ENCODE measurements at places on chromosomes 1 and 21.
A peak's percentile ranks its signal among the peaks of the same experiment; 100 is the strongest.

DNA sequence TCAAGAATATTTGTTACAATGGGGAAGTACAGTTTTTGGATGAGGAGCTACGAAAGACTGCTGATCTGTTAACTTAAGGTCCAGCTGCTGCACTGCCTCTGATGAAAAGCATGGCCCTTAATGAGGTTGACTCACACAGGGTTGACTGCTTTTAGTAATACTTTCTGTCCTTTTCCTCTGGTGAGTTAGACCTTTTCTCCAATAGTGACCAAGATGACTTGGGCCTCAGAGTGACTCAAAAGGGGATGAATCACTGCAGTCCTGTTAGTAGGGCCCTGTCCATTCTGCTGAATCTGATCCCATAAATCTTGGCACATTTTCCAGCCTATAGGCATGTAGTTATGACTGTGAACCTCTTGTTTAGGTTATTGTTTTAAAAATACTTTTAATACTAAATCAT lies 2.7 kb downstream of the DISP1 start:
- peak; percentile 90 for DNase-seq

DNA sequence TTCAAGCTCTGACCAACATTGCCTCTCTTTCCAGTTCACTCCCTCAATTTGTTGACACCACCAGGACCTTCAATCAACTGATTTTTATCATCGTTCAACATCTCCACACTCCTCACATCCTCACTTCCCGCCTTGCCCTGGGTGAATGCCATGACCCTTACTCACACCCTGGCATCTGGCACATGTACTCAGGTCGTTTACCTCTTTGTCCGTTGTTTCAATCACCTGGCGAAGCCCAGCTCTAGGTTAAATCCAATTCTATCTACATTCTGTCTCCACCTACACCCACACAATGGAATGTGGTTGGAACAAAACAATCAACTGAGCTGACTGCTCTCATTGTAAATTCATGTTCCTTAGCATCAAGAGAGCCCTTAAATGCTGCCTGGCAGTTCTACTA lies 24.2 kb upstream of the TBX15 start:
- no peak for DNase-seq

DNA sequence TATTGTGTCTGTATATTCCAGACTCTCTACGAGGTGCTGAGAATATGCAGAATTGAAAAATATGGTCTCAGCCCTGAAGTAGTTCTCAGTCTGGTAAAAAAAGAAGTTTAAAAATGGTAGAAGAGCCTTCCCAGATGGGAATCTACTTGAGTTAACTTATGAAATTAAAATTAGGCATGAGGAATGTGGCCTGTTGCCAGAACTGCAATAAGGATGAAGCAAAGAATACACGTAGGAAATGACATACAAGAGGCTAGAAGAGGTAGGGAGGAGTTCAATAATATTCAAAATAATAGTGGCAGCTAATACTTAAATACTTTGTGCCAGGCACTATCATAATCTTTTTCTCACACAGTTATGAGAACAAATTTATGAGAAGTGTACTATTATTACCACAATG lies 6.3 kb downstream of the ASPM start:
- DNase-seq = peak; percentile 57

DNA sequence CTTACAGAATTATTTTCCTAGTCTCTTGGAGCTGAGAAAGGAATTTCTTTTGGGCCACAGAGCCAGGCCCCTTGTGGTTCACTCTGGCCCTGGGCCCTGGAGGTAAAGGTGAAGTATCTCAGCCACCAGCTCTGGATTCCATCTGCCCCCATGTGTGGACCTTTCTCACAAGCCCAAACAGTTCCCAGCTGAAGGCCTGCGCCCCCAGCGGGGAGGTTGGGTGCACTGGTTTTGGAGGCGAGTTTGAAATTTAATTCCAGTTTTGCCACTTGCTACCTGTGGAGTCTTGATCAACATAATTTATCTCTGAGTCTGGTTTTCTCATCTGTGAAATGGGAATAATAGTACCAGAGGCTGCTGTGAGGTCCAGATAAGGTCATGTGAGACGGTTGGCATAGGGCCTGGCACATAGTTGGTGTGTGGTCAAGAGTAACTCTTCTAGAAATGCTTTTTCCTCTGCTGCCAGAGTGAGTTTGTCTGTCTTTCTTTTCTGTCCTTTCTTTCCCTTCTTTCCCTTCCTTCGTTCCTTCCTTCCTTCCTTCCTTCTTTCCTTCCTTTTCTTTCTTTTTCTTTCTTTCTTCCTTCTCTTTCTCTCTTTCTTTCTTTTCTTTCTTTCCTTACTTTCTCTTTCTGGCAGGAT lies 6.1 kb downstream of the AGTRAP start:
- DNase-seq = peak; percentile 37

- DNase-seq = peak; percentile 91
Measured at GRCh38 chr1:17441265-17441992, 2.0 kb upstream of the RCC2 start.

DNA sequence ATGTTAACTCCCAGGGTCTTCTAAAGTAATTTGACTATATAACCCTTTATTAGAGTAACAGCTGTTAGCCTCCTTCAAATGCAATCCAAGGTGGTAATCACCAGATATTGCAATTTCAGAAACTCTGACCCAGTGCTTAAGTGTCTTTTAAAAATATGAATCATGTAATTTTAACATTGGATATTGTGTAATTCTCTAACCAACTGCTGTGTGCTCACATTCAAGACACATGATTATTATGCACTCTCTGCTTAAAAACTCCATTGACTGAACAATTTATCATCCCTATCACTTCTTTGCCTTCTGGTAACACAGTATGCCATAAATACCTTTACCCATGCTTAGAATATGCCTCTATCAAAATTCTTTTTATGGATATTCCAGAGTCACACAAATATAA lies 537.4 kb upstream of the RGS18 start:
- DNase-seq = no peak

- DNase-seq = no peak
Measured at GRCh38 chr1:221089803-221090202, 210.6 kb downstream of the HLX start.

DNA sequence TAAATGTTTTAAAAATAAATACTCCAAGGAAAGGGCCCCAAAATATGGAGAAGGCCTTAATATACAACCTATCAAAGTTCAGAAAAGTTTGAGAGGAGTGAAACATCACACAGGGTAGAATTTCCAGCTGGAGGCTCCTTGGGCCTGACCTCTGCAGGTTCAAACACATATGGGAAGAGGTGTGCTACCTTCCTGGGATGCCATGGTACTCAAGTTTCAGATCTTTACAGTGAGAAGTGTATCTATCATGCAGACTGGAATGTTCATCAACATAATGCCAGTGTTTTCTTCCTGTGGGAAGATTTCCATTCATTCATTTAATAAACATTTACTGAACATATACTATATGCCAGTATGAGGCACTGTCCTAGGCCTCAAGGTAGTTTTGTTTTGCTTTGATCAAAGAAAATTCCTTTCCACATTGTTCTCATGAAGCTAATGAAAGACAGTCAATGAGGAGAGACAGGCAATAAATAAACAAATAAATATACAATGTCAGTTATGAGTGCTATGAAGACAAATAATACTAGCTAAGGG lies 14.6 kb upstream of the ADAR start:
- DNase-seq = no peak

GRCh38 chr1:229557913-229558414 lies 543 bp downstream of the ABCB10 start:
- no peak for DNase-seq

DNA sequence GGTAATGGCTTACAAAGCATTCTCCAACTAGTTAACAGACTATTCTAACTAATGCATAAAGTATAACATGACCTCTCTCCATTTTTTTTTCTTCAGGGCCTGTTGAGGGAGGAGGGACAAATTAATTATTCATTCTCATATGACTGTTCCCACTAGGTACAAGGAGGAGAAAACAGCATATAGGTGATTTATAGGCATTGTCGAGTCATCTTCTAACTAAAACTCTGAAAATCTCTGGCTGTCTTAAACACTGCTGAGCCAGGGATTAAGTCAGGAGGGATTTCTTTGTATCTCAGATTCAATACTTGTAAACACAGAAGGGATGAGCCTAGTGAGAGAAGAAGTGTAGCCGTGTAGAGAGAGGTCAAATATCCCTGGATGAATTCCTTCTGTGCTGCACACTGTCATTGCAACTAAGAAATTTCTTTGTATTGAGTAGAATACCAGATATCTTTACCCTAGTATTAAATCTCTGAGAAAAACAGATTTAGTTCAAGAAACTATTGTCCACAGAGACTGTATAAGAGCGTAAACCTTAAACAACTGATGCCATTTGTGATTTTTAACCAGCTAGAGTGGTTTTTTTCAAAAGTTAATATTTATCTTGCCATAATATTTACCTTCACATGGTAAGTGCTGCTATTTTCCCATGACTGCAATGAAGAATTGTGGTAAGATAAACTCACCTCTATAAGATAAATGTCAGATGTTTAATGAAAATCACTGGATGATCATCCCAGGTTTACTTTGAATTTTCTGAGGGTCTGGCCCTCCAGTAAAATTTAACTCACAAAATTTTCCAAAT lies 465.3 kb downstream of the RWDD3 start:
- DNase-seq = no peak

DNA sequence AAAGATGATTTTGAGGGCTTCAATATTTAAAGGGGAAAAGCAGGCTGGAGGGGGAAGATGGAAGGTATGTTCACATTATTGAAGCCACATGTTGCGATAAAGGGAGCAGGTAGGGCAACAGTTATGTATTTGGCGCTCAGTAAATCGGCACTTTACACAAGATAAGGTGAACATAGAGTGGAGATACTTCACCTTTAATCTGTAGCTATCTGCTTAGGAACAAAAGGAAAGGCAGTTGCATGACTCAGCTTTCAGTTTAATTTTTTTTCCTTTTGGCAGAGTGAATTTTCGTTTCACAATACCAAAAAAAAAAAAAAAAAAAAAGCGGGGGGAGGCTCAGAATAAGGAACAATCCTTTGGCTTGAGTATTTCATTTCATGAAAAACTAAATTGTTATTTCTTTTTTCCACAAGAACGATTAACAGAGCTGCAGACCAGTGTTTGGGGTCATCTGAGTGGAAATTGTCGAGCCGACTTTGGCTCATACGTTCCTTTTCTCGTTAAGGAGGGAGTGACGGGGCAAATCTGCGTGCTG lies 1.1 kb upstream of the COQ8A start:
- peak; percentile 73 for DNase-seq

DNA sequence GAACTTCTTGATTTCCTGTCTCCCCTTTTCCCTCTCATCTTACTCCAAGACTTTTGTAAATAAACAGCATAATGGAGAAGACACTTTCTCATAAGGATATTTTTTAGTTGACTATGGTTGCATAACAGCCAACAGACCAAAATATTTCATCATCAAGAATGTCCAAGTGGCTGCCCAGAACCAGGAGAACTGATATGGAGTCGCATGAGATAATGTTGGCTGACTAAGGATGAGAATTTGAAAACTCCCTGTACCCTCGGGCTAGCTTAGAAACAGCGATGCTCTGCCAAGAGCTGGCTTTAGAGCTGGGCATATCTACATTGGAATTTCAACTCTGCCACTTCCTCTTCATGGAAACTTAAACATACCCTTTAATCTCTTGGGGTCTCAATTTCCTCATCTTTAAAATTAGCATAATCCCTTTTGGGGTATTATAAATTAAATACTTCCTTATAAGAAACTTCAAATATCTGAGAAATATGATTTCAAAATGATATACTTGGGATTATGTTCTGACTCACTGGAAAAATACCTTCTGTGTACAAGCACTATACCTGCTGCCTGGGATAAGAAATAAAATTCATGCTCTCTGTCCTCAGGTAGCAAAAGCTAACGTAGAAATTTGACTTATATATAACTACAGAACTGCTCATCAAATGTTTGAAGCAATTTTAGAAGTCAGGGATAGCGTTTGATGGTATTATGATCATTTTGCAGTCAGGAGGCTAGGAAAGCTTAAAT lies 777.3 kb downstream of the LTN1 start:
- peak; percentile 94 for DNase-seq

GRCh38 chr1:183281039-183281438 lies 95.0 kb downstream of the LAMC2 start:
- DNase-seq = peak; percentile 92

DNA sequence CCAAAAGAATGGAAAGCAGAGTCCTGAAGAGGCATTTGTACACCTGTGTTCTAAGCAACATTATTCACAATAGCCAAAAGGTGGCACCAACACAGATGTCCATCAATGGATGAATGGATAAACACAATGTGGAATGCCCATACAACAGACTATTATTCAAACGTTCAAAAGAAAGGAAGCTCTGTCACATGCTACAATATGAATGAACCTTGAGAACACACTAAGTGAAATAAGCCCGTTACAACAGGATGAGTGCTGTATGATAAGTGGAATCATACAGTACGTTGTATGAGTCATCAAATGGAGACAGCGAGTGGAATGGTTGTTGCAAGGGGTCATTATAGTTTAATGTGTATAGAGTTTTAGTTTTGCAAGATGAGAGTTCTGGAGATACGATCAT lies 80.1 kb downstream of the SH3BGR start:
- no peak for DNase-seq

GRCh38 chr1:96508233-96508632 lies 213.4 kb upstream of the PTBP2 start:
- no peak for DNase-seq

DNA sequence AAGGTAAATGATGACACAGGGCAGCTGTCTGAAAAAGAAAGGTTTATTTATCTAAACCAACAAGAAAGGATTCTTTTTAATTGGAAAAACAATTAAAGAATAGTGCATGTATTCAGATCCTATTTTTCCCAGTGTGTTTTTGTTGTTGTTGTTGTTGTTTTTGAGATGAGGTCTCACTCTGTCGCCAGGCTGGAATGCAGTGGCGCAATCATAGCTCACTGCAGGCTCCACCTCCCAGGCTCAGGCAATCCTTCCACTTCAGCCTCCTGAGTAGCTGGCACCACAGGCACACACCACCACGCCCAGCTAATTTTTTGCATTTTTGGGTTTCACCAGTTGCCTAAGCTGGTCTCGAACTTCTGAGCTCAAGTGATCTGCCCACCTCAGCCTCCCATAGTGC lies 22.1 kb downstream of the NEK2 start:
- DNase-seq = no peak

DNA sequence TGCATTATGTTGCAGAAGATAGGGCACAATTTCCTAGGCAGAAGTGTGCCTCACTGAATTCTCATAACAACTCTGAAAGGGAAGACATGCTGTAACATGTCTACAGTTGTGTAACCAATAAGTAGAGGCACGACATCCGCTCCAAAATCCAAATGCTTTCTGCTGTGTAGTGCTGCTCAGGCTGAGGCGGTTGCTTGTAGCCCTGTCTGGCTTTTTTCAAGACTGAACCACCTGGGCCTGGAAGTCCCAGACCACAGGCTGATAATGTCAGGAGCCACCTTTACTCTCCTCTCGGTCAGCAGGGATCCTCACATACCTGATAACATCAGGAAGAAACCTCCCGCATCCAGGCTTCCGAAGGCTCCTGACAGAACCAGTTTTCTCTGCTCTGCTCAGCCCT lies 10.9 kb downstream of the AKNAD1 start:
- no peak for DNase-seq

GRCh38 chr1:150487763-150488115 lies 520 bp downstream of the TARS2 start:
- no peak for DNase-seq

DNA sequence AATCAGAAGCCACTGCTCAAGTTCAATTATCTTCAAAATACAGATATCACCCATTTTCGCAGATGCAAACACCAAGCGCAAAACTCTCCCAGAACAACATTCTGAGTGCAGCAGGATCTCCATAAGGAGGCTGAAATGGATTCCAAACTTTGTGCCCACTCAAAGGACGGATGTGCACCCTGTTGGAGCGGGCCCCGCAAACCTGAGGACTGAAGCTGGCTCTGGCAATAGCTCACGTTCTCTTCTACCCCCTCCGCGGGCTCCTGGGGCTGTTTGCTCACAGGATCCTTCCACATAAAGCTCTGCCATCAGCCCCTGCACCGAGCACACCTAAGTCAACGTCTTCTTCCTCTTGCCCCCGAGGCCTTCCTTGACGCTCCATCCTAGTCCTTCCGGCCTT lies 11.7 kb upstream of the RCSD1 start:
- DNase-seq = no peak
